ENCODE measurements at places on chromosomes 3 and 15. TPM values are rescaled to one million over a fixed set of nuclear protein-coding genes. Genes with fewer than 3 reads are reported as not detected.

DPPA2 gene
- not detected for total RNA-seq

PCLAF gene
- 107 TPM for total RNA-seq

ALDH1A2 gene
- 18.7 TPM for total RNA-seq

CYP8B1 gene
- not detected for total RNA-seq

RBP2 gene
- not detected for total RNA-seq

TMEM212 gene
- not detected for total RNA-seq

GOLGA8O gene
- 0.29 TPM for total RNA-seq

SPTSSB gene
- 0.22 TPM for total RNA-seq

TMEM207 gene
- not detected for total RNA-seq

LTK gene
- total RNA-seq: 0.69 TPM

CLDN1 gene
- 169 TPM for total RNA-seq

KNG1 gene
- total RNA-seq: not detected

- no peak for DNase-seq
Observed at GRCh38 chr3:150451329-150452048, 43.4 kb downstream of the TSC22D2 start.

DNA sequence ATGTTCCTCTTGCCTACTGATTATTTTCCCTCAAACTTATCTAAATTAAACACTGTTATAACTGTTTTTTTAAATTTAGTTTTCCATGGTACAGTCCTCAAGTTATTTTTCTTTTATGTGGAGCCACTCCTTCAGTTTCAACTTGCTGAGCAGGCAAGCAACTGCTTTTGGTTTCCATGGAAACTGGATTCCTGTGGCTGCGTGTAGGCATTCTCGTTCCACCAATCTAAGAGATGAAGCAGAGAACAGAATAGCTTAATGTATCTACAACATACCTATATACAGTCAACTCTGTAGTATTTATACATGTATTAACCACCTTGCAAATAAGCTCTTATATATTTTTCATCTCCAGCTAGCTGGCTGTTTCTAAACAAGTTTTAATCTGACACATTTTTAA, 25.8 kb upstream of the ANXA2 start:
- DNase-seq: peak; percentile 56

DNA sequence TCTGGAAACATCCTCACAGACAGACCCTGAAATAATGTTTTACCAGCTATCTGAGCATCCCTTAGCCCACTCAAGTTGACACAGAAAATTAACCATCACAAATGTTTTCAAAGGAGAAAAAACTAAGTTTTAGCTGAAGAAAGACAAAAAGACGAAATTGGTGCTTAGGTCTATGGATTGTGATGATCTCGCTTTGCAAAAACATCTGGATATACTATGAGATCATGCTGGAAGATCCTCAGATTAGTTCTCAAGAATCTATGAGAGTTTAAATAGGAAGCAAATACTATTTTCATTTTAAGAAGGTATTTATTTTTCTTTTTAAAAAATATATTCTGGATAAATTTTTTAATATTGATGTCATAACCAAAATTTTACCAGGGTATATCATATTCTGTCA, 42.6 kb upstream of the MBNL1 start:
- no peak for DNase-seq

- DNase-seq: peak; percentile 82
Observed at GRCh38 chr15:101250341-101250831, 1.5 kb downstream of the CHSY1 start.

- DNase-seq: no peak
Observed at GRCh38 chr3:114563720-114564119, 269.9 kb downstream of the TIGIT start.

DNA sequence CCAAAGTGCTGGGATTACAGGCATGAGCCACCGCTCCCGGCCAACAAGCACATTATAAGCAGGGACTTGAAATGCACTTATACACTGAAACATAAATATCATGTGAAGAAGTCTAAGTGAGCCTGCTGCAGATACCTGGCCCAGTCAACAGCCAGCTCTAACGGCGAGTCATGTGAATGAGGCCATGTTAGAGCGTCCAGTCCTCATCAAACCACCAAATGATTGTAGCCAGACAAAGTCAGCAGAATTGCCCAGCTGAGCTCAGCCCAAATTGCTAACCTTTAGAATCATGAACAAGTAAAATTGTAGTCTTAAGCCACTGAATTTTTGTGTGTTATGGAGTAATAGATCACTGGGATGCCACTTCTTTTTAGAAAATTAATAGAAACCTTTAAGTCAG, 37.8 kb upstream of the UACA start:
- no peak for DNase-seq

DNA sequence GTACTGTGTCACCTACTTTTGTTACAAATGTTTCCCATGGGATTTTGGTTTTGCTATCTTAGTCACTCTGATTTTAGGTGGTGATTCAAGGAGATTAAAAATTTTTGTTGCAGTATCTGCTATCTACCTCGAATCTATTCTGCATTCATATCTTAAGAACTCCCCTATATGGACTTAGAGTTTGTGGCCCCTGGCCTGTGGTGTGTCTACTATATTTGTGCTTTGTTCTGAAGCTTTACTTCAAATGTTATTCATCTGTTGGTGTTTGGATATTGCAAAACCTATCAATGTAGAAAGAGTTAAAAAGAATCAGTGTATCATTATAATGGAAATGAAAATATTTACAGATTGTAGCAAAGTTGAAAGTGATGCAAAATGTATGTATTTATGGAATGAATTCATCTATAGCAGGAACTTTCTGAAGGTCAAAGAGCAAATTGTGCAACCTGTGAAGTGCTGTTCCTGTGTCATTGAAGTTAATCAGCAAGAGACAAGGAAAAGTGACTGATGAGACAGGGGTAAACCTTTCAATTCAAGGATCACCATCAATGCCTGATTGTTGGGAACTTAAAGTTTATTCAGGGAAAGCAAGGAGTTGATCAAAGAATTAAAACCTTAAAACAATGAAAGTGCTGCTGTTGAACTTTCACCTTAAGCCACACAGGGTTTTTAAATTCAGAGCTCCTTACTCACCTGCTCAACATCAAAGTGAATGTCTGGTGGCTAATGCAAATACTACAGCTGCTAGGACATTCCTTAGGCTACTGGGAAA, 71.0 kb downstream of the SLMAP start:
- no peak for DNase-seq

GRCh38 chr3:82133070-82133606, 371.7 kb upstream of the GBE1 start:
- no peak for DNase-seq

- no peak for DNase-seq
Observed at GRCh38 chr3:67522081-67522480, 132.3 kb downstream of the SUCLG2 start.

GRCh38 chr3:128218548-128219257, 65.4 kb downstream of the EEFSEC start:
- DNase-seq: no peak

Measured in epithelial cell of proximal tubule (primary cell).